ENCODE measurements at places on chromosomes 1 and 21.

GRCh38 chr1:46798810-46799209 is at the start of gene CYP4B1:
CYP4B1 (plus strand) TSS chr1:46799046; CDS start chr1:46799082, 36 bp downstream.
- H3K4me3 ChIP-seq = no peak within 1 kb of the TSS
- H3K4me1 ChIP-seq = no peaks in the 10 kb centered on the region

- peaks cover 32% of the 10 kb centered on the region for H3K27me3 ChIP-seq
- H3K4me1 ChIP-seq = peaks cover 7% of the 10 kb centered on the region
- no peaks in the 10 kb centered on the region for H3K36me3 ChIP-seq
- no peak overlapping the region for H3K4me3 ChIP-seq
- DNase-seq = no peak
- no peak overlapping the region for H3K27ac ChIP-seq
Observed at GRCh38 chr1:160086456-160086892, 5.1 kb downstream of the KCNJ9 start.

DNA sequence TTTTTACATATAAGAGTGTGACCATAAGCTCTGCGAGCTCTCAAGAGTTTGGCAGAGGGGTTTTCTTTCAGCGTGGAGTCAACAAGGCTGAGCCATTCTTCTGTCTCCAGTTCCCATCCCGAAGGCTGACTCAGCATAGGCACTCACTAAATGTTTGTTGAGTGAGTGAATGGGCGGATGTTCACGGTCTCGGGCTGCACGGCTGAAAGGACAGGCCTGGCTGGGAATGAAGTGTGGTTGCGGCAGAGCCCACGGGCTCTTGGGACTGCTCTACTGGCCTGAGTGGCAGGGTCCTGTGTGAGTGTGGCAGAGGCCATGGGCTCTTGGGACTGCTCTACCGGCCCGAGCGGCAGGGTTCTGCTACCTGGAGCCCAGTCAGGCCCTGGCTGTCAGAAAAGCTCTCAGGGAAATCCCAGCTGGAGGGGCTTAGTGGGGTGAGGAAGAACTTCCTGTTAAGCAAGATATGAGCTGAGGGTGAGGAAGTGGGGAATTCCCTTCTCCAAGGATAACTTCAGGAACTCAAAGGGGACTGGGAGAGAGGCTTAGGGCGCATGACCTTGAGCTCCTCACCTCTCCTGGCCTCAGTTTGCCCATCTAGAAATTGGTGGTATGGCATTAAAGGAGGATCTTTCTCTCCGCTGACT is 56.6 kb upstream of the C1orf174 start:
- H3K36me3 ChIP-seq = no peaks in the 10 kb centered on the region
- no peak for DNase-seq
- H3K27ac ChIP-seq = no peak overlapping the region
- H3K4me3 ChIP-seq = no peak overlapping the region
- H3K4me1 ChIP-seq = no peaks in the 10 kb centered on the region
- H3K27me3 ChIP-seq = no peaks in the 10 kb centered on the region

DNA sequence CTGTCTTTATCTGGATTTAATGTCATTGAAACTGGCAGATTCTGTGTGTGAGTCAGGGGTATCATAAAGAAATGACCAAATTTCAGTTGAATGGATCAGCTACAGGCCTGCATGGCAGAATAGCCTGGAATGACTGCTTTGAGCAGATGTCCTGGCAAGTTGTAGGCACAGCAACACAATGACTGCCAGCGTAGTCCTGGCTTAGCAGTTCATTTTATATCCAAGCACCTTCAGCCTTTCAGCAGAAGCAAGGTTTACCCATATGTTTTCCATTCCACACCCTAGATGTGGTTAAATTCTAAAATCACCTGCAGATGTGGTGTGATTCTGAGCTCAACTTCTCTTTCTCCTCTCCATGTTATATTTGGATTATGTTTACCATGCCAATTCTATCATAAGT is 22.3 kb upstream of the PTGFR start:
- DNase-seq = no peak
- no peak overlapping the region for H3K4me3 ChIP-seq
- no peak overlapping the region for H3K27ac ChIP-seq
- no peaks in the 10 kb centered on the region for H3K36me3 ChIP-seq

All from mesenchymal stem cell (in vitro differentiated cells and primary cell).